ENCODE measurements at places on chromosomes 1 and 21.

GRCh38 chr1:196091397-196092135, 516.7 kb downstream of the KCNT2 start:
- no peak for DNase-seq

DNA sequence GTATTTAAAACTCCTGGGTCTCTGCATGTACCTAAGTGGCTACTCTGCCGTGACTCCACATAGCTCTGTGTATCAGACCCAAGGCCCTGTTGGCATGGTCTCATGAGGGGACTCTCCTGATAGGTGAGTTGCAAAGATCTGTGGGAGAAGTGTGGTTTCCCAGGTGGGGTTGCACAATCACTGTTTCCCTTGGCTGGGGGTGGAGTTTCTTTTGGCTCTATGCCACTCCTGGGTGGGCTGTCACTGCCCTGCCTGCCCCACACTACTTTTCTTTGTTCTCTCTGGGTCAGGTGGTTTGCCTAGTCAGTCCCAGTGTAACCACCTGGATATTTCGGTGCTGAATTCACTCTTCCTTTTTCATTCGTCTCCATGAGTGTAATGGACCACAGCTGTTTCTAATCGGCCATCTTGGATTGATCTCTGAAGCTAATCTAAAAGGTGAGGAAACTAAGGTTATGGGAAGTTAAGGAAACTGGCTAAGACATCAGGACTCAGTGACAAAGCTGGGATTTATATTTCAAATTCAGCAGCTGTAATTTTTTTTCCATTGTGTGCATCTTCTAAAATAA, 97.1 kb upstream of the CACYBP start:
- DNase-seq = no peak

DNA sequence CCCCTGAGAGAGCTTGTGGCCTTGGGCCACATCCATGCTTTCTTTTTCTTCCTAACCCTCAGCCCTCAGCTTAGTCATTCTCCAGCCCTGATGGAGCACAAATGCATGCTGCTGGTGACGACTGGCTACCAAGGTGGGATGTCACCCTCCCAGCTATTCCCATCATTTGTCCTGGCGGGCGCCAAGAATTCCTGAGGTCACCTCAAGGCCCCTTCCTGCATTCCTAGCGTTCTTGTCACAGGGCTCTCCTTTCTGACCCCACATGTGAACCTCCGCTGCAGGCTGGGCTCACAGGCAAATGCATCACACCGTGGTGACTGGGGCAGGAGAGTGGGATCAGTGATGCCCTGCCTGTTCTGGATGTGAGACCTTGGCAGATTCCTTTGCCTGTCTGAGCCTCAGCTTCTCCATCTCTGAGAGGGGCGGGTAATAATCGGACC, 53.4 kb upstream of the IFFO2 start:
- DNase-seq = no peak

DNA sequence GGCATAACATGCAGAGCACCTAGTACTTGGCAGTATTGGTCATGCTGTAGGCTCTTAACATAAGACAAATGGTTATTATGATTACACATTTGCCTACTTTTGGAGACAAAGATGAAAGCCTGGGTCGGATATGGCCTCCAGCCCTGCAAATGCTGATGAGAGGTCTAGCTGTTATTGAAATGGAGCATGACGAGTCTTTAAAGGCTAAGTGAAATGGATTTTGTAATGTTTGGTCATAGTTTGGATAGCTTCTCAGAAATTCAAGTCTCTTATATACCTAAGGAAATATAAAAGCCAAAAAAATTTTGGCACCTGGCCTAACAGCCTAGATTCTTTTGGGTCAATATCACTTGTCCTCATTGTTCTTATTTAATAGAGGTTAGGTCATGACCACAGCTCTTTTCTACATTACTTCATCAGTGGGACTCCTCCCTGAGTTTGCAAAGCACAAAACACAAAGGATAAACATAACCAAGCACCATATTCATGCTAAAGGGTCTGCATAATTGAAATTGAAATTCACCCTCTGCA, 69.2 kb upstream of the WLS start:
- DNase-seq = no peak

GRCh38 chr1:199352351-199352750, 675.2 kb upstream of the NR5A2 start:
- DNase-seq = no peak

GRCh38 chr1:243991650-243992049, 59.4 kb upstream of the ZBTB18 start:
- DNase-seq = no peak

- DNase-seq = no peak
Measured at GRCh38 chr1:81681601-81682266, 119.0 kb upstream of the ADGRL2 start.

DNA sequence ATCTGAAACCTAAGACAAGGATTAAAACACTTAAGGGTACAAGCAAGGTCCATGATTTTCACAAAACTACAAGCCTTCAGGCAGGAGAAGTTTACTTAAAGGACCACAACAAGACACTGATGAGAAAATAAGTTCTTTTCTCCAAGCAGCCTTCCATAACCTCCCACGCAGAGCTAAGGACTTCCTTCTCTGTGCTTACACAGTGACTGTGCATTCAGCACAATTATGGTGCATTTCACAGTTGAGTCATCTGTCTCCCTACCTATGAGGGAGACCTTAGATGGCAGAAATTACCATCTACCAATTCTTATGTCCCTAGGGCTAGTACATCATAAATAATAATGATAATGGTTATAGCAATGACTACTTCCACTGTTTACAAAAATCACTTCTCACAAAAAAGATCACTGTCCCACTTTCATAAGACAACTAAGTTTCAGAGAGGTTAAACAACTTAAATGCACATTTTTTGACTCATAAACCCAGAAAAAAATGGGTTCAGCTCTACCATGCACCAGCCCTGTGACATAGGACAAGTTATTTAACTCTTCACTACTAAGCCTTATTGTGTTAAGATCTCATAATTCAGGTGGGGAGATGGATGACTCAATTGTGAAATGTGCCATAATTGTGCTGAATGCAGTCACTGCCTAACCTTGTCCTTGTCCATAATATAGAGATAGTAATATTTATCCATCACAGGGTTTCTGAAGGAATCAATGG, 45.3 kb downstream of the TARBP1 start:
- no peak for DNase-seq

DNA sequence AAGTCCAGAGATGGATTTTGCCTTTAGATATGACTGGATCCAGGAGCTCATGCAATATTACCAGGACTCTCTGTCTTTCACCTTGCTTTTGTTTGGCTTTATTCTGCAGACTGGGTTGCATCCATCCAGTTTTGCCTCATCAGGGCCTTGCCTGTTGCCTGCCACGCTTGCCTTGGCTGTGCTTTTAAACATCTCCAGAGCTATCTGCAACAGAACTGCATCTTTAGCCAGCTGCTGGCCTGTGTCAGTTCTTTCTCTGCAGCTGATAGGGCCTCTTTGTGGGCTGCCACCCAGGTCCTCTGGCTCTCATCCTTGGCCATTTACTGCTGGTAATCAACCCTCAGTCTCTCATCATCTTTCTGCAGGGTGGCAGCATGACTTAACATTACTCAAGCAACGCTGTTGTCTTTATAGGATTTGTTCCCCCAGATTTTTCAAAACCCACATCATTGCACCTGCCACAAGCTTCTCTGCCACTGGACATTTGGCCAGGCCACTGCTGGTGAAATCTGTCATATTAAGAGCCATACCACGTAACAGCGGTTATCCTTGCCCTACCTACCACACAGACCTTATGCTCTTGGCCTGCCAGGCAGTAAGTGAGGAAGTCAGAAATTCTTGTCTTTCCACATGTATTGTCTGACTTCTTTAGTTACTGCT, 24.4 kb upstream of the HUNK start:
- DNase-seq = no peak

DNA sequence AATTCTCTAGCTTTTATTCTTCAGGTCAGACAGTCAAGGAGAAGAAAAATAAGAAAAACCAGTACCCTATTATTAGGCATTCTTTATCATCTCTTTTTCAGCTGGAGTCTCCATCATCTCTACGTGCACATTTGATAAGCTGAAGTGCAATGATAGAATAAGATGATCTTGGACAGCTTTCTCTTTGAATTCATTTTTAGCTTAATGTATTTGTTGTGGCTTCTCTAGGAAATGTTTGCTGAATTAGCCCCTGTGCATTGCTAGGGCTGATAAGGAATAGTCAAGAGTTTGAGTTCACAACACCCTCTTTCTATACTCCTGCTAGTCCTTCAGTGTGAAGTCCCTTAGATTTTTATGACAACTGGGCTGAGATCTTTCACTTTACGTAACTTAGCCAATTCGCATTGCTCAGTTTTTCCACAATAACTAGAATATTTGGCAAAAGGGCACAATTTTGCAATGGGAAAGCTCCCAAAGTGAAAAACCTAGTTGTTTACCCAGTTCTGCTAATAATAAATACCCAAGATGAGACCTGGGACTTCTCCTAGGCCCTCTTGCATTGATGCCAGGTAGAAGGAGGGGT, 7.0 kb upstream of the KCNJ15 start:
- no peak for DNase-seq

DNA sequence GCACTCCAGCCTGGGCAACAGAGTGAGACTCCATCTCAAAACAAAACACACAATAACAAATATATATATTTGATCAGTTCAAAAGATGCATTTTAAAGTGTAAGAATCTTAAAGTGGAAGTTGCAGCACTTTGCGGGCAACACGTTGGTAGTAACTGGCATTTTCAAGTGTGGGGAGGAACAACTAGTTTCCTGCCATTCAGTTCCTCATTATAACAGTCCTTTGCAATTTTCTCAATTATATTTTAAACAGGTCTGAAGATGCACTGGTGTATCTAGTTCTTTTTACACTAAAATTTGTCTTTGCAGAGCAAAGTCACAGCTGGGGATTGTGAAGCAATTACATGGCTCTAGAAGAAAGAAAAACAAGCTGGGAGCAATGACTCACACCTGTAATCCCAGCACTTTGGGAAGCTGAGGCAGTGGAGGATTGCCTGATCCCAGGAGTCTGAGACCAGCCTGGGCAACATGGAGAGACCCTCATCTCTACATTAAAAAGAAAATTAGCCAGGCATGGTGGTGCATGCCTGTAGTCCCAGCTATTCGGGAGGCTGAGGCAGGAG, 25.3 kb downstream of the RRAGC start:
- no peak for DNase-seq

DNA sequence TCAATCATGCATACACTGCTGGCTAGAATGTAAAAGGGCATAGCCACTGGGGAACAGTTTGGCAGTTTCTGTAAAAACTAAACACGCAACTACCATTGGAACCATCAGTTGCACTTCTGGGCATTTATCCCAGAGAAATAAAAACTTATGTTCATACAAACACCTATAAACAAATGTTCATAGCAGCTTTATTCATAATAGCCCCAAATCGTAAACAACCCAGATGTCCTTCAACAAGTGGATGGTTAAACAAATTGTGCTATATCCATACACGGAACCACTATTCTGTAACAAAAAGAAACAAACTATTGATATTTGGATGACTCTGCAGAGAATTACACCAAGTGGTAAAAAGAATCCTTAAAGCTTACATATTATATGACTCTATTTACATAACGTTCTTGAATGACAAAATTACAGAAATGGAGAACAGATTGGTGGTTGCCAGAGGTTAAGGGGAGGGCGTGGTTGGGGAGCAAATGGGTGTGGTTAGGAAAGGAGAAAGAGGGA, 22.8 kb downstream of the LACTBL1 start:
- no peak for DNase-seq

- no peak for DNase-seq
Measured at GRCh38 chr1:18957136-18957521, 653 bp upstream of the IFFO2 start.

GRCh38 chr1:159554696-159555095, 18.9 kb upstream of the OR10J5 start:
- DNase-seq = no peak

DNA sequence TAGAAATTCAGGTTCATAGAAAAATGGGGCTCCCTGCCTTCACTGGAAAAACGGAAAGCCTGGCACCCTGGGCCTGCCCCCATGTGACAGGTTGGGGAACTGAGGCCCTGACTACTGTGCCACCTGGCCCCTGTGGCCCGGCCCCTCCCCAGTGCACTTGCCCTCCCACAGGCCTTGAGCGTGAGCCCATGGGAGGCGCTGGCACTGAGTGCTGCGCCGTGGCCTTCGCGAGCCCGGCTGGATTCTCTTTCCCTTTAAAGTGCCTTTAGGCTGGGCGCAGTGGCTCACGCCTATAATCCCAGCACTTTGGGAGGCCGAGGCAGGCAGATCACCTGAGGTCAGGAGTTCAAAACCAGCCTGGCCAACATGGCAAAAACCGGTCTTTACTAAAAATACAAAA, 45.7 kb downstream of the SLC37A1 start:
- no peak for DNase-seq

GRCh38 chr1:67052741-67053534, 1.0 kb downstream of the SLC35D1 start:
- peak; percentile 61 for DNase-seq

GRCh38 chr21:34603002-34603709, 11.8 kb downstream of the RCAN1 start:
- peak; percentile 26 for DNase-seq

DNA sequence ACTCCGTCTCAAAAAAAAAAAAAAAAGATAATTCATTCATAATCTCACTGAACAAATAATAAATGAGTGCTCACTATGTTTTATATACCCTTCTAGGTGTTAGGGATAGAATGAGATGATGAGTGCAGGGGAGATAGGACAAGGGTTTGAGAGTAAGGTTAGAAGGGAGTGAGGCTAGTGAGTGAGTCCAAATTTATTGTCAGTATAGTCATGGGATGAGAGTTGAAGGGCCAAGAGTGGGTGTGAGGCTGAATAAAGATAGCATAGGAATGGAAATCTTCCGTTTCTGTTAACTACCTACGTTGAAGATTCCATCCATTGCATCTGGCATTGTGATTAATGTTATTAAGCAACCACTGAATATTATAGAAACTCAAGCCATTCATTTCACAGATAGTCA, 16.8 kb downstream of the GNAI3 start:
- DNase-seq = no peak

DNA sequence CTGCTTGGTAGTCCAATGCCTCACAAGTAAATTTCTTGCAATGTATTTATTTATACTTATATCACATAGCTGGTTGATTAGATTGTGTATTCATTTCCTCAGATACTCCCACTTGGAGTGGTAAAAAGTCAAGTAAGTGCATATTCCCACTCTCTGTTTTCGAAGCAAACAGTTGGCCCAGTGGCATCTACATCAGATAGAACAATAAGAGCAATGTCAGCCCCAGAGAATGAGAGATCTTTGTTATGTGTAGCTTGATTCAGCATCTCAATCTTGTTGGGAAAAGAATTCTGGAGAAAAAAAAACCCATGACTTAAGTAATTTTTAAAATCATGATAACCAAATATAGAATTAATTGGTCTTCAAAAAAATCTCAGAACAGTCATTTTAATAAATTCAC, 25.5 kb downstream of the RGL1 start:
- no peak for DNase-seq

GRCh38 chr1:22089787-22090186, 37.3 kb downstream of the CDC42 start:
- no peak for DNase-seq

- no peak for DNase-seq
Measured at GRCh38 chr21:42343556-42343955, 7.2 kb downstream of the TFF2 start.

DNA sequence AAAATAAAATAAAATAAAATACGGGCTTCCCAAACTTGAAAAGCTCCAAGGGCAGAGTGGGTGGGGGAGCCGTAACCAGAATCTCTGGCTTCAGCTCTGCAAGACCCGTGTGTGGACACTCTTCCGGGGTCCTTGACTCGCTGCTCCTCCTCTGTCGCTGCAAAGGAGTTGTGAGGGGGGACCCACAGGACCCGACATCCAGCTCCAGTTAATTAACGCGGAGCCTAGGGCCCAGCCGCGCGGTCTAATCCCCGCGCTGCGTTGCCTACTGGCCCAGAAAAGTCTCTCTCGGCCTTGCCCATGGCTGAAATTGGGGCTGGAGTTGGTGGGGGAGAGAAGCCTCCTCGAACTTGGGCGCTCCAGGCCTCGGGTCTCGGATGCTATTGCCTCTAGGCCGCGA, 1.8 kb downstream of the LMX1A start:
- DNase-seq = no peak
